ENCODE measurements at places on chromosomes 12 and 14.

DNA sequence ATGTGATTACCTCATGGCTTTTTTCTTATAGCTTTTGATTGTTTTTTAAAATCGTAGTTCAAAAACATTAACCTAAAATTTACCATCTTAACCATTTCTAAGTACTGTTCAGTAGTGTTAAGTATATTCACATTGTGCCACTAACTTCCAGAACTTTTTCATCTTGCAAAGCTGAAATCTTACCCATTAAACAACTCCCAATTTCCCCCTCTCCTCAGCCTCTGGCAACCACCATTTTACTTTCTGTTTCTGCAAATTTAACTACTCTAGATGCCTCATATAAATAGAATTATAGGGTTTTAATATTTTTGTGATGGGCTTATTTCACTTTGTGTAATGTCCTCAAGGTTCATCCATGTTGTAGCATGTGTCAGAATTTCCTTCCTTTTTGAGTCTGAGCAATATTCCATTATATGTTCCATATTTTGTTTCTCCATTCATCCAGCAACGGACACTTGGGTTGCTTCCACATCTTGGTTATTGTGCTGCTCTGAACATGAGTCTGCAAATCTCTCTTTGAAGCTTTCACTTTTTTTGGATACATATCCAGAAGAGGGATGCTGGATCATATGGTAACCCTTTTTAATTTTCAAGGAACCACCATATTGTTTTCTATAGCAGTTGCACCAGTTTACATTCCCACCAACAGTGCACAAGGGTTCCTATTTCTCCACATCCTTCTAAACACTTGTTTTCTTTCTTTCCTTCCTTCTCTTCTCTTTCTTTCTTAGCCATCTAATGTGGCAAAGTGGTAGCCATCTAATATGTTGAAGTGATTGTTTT, 5.0 kb downstream of the HIF1A start:
- no peak for DNase-seq

GRCh38 chr12:124636138-124636978, 68.9 kb upstream of the NCOR2 start:
- peak; percentile 10 for DNase-seq

DNA sequence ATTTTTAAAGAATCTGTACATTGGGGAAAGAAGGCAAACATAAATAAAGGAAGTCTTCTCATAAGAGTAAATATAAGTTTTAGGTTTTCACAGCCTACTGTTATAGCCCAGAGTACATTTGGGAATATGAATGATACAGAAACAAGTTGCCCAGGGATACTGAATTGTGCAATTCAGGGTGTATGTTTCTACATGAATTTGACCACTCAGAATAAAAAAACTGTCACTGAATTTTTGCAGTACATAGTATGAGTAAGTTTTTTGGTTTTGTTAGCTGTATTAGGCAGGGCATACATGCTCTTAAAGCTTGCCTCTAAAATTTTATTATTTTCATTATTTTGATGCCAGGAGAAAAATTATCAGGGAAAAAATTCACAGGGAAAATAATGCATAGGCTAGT, 6.6 kb upstream of the PCNX4 start:
- no peak for DNase-seq

DNA sequence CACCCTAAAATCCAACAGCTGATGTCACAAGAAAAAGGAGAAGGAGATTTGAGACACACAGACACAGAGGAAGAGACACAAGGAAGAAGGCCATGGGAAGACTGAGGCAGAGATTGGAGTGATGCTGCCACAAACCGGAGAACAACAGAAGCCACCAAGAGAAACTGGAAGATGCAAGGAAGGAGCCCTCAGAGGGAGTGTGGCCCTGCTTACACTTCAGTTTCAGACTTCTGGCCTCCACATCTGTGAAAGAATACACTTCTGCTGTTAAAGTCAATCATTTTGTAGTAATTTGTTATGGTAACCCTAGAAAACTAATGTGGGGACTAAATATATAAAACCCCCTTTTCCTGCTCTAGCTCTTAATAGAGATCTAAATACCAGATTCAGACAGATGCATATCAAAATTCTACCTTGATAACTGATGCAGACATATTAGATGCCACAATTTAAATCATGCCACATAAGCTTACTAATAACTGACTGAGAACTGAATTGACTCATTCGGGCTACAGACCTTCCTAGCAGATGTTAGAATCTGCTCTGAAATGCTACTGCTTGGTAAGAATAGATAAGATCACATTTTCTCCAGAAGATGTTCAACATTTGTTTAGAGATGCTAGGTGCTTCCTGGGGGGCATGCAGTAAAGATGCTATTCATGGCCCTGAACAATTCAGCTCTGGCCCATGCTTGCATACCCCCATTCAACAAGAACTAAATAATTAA, 113.1 kb upstream of the CCND2 start:
- DNase-seq, result no peak

DNA sequence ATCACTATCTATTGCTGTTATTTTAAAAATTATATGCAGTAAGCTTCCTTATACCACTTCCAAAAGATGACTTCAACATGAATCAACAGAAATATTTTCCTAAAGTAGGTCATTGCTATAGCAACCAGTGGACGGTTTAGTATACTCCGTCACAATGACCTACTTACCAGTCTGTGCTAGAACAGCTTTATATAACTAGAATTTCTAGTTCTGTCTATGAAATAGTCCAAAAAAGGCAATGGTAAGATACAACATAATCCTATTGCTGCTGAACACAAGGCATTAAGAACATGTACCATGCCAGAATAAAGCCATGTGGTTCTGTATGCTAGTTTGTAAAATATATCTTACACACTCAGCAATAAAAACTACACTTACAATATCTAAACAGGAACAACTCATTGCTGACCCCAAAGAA, 40.7 kb upstream of the MTERF2 start:
- no peak for DNase-seq

- DNase-seq, result no peak
These were observed 618.8 kb downstream of the RPS29 start for GRCh38 chr14:48967419-48967818.

DNA sequence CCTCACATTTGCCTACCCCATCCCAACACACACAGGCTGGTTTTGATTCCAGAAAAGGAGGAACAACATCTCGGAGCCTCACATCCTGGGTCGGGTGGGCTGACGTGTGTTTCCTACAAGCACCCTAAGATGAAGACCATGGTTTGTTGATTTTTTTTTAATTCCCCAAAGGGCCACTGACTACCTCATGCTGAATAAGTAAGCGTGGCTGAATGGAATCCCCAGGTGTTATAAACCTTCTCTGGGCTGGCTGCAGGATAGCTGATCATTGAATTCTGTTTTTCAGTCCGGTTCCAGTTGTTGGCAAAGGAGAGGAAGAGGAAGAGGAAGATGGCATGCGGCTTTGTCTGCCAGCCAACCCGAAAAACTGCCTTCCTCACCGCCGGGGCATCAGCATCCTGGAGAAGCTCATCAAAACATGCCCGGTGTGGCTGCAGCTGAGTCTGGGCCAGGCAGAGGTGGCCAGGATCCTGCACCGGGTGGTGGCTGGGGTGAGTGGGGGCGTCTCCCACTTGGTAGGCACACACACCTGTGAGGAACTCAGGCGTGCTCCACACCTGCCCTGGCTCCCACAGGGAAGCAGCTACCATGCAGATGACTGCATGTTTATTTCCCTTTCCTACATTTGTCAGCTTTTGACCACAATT, 42.0 kb downstream of the RIN3 start:
- DNase-seq, result no peak

DNA sequence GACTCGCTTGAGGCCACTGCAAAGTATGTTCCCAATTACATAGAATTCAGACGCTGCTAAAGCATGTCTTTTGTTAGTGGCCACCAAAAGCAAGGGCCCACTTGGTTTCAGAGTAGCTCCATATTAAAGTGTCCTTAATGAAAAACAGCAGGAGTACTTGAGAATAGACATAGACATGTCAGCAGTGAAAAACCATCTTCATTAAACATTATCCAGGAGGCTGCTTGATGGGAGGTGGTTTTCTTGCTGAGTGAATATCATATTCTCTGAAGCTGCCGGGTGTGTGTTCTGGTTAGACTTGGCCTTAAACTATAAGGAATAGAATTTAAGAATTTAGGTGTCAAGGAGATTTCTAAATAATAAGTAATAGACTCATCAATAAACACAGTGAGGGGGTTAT, 79.5 kb upstream of the CCDC198 start:
- no peak for DNase-seq

- no peak for DNase-seq
These were observed 42.0 kb upstream of the A2ML1 start for GRCh38 chr12:8780389-8780788.

DNA sequence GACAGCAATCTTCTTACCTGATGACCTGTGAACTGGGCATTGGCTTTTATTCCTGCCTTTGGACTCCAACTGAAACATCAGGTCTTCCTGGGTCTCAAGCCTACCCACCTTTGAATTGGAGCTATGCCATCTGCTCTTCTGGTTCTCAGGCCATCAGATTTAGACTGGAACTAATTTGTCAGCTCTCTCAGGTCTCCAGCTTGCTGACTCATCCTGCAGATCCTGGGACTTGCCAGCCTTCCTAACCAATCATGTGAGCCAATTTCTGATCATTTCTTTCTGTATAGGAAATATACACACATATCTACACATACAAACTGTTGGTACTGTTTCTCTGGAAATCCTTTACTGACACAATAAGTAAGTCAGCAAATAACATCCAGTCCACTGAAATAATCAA, 65.3 kb upstream of the TSPAN8 start:
- DNase-seq, result no peak

GRCh38 chr12:108620236-108620879, 13.3 kb downstream of the SELPLG start:
- DNase-seq, result no peak

DNA sequence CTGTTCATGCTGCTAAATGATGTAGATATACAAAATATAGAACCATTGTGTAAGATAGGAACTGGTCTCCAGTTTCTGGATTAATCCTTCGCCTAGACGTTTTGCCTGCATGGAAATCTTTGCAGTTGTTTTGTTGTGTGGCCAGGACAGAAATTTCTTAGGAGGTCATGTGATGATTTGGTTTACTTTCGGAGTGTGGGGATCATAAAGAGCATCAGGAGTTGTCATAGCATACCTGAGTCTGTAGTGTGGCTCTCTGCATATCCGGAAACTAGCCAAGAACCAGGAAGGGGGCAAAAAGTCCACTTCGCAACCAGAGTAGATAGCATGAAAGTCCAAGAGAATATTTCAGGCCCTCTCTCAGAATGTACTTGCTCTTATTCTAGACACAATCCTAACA, 3.1 kb downstream of the SAMD4A start:
- DNase-seq, result no peak

GRCh38 chr12:132194556-132194955, 50.3 kb downstream of the NOC4L start:
- no peak for DNase-seq

GRCh38 chr14:60327447-60328331, 78.7 kb downstream of the PPM1A start:
- DNase-seq, result peak; percentile 7

DNA sequence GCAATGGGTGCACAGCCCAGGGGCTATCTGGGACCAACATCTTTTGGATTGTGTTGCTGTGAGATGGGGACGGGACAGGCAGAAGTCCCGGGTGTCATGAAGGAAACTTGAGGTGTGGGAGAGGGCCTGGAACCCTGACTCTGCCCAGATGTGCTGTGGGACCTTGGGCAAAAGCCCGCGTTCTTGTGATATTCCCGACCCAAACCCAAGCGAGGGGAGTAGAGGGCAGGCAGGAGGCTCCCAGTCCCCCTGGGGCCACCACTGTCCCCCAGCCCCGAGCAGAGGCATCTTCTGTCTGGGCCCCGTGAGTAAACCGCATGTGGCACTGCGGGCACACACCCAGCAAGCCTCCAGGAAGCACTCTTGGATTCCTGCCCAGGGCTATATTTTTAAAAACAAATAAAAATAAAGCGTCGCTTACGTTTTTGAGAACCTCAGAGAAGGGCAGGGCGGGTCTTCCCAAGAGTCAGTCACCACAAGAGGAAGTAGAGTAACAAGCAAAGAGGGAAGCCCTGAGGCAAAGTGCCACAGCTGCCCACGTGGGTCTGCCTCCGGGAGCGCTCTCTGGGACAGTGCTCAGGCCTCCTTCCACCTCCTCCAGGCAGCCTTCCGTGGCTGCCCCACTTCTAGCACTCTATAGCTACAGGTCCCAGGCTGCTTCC, 39.5 kb downstream of the BEGAIN start:
- DNase-seq, result no peak

DNA sequence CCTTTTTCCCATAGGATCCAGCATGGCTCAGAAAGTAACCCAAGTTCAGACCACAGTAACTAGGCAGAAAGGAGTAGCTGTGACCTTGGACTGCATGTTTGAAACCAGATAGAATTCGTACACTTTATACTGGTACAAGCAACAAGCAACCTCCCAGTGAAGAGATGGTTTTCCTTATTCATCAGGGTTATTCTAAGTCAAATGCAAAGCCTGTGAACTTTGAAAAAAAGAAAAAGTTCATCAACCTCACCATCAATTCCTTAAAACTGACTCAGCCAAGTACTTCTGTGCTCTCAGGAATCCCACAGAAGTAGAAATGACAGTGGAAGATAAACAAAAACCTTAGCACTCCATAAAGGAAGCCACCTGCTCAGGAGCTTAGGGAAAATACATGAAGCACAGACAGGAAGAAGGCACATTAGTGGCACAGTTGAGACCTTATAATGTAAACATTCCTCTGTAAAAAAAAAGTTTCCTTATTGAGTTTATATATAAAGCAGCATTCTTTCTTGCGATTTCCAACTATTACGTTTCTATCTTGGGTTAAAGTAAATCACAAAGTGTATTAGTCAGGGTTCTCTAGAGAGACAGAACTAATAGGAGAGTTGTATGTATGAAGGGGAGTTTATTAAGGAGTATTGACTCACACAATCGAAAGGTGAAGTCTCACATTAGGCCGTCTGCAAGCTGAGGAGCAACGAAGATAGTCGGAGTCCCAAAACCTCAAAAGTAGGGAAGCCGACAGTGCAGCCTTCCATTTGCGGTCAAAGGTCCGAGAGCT, 398.4 kb downstream of the DAD1 start:
- DNase-seq, result no peak

DNA sequence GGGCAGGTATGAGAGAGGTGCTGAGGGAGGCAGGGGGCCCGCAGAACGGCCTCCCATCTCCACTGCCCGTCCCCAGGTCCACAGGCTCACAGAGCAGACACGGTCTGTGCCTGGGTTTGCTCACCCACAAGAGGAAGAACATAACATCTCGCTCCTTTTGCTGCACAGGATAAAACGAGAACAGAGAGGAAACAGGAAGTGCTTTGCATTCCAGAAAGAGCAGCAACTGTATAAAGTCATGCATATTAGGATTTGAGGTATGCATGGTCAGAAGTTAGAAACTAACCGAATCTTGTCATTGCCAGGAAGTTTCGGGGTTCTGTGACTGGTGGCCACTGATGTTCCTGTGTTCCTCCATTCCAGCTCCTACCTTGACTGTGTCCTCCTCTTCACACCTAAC, 25.0 kb downstream of the NTF3 start:
- no peak for DNase-seq
